ENCODE measurements at places on chromosomes 1 and 21.

DNA sequence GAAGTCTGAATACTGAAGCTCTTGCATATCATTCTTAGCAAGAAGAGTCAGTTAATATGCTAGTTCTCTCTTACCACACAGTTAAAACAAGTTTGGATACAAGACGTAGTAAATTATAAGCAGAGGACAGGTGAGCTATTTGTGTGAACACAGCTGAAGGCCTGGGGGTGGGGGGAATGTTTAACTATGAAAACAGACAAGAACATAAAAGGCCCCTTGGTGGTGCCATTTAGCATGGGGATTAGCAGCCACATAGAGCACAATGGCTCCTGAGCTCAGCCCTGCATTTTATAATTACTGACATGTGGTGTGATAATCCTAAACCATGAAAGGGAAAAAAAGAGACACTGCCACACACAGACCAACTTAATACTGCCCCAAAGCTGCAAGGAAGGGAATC is 94.8 kb downstream of the TGFBR3 start:
- no peak for DNase-seq

DNA sequence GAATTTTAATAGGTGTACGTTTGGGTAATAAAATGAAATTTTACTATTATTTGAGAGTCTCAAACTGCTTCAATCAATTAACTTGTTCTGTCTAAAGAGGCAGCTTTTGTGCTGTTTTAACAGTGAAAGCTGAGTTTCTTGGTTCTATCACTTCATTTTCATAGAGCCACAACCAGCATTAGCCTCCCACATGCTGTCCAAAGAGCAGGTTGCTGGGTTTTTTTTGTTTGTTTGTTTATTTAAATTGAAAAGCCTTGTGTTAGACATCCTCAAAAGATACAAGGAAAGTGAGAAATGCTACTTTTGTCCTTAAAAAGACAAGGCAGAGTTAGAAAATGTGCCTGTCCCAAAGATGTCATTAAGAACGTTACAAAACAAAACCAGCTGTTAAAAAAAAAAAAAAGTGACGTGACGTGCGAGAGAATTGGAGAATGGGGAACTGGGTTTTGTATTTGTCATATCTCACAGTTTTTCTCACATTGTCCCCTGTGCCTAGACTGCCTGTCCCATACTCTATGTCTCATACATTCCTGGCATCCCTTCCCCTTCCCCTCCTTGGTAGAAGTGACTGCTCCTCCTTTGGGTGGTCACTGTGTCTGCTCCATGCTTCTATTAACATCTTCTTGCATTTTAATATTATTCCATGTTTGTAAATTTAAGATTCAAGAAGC is 63.1 kb upstream of the CD34 start:
- no peak for DNase-seq

DNA sequence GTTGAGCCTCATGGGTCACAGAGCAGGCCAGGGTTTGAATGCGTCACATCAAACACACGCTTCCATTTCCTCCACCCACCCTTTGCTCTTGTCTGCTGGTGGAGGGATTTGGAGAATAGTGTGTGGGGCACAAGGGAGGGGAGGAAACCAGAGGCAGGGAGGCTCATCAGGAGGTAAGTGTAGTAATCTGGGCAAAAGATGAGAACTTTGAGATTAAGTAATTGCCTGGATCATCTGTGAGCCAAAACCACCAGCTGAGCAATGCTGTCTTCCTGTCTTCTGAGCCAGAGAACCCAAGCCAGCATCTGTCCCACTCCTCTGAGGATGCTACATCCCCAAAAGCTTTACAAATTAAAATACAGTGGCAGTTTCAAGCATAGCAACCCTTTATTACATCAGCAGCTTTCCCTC is 45.2 kb downstream of the C8B start:
- DNase-seq = no peak

GRCh38 chr1:31435471-31436409 is 22.7 kb downstream of the SERINC2 start:
- no peak for DNase-seq

Measured in stimulated activated CD8-positive, alpha-beta memory T cell treated with anti-CD3 and anti-CD28 coated beads, Interleukin-12 subunit alpha, Interleukin-12 subunit beta, amount 100 ng/mL, for 4 hours (primary cell).